Hematopoietic multipotent progenitor cell (in vitro differentiated cells): ENCODE measurements at places on chromosomes 1 and 21. TPM values are rescaled to one million over a fixed set of nuclear protein-coding genes. Genes with fewer than 3 reads are reported as not detected.

- no peak for DNase-seq
These were observed 186.8 kb downstream of the CDC7 start for GRCh38 chr1:91687452-91687851.

Gene MUL1
- 25.3 TPM for total RNA-seq

DNA sequence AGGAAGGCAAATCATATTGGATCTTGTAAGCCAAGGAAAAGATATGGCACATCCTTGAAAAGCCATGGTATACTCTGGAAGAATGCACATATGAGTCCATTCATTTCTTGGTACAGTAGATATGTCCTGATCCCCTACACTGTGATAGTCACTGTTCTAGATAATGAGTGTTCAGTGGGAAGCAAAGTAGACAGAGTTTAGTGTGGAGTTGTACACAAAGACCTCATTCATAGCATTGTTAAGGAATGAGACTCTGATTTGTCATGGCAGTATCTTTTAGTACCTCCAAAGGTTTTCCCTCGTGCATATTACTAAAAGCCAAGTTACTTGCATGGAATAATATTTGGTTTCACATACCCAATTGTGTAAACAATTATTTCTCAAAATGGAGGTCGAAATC lies 204.7 kb downstream of the NFIA start:
- DNase-seq = no peak

- DNase-seq = no peak
These were observed 5.4 kb downstream of the PEA15 start for GRCh38 chr1:160210561-160210960.

Gene GBP7
- total RNA-seq = not detected

DNA sequence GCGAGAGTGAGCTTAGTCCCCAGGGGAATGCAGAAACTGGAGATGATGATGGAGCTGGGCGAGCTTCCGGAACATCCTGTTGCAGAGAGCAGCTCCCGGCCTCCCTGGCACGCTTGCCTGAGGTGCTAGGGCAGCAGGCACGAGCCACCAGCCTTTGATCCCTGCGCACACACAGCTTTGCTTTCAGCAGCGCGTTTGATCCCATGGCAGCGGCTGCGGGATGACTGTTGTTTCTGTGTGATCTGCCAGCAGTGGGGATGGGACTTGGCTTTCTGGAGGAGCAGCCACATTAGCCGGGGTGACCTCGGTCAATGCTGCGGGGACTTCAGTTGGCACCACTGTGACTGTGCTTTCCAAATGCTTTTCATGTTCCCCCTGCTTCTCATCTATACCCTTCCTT lies 193.2 kb downstream of the KAZN start:
- no peak for DNase-seq

DNA sequence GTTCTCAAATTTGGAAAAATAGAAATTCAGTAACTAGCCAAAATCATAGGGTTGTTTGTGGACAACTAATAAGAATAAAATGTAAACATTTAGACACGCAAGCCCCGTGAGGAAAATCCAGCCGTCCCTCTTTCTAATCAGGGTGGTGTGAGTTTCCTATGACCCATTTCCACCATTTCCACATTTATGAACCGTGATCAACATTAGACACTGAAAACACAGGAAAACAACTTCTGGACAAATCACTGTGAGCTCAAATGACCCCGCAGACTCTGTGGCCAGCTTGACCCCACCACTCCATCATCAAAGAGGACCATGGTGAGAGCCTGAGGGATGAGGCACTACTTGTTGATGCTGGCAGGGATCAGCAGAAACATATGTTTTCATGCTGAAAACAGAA lies 101.0 kb downstream of the SIM2 start:
- DNase-seq = no peak

Gene IVL
- not detected for total RNA-seq

DNA sequence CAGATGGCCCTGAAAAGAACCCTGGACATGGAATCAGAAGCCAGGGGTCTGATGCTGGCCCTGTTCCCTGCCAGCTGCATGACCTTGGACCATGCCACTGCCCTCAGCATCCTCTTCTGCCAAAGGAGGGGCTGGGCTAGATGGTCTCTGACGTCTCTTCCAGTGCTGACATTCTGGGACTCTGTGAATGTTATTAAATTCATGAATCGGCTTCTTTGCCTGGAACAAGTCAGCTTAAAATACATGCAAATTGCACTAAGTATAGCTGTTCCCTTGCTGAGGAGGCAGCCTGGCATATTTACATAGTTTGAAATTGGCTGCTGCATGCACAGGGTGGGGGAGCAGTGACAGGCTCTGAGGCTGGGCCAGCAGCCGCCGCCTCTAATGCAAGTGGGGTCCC lies 23.8 kb downstream of the KCNA2 start:
- no peak for DNase-seq

GRCh38 chr1:180266275-180267210 lies 36.5 kb downstream of the LHX4 start:
- no peak for DNase-seq

GRCh38 chr1:61109910-61110309 lies 27.5 kb downstream of the NFIA start:
- DNase-seq = no peak

Gene SSX2IP
- total RNA-seq = 4.8 TPM

DNA sequence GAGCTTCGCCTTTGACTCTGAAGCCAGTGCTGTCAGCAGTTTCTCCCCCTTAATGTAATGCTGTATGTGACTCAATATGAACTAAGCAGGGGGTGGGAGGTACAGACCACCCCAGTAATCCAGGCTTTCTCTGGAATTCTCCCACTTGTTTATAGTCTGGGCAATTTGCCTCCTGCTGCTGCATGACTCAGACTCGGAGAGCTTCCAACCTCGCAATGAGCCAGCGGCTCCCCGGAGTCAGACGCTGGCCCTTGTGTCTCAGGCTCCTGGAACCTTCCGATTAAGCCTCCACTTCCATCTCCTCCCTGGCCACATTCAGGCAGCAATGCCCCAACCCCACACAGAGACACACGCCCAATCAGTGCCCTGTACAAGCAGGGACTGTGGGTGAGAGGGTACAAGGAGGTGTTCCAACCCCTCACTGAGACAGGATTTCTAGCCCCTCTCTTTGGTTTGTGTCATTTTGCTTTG lies 471.7 kb upstream of the VAMP3 start:
- no peak for DNase-seq

DNA sequence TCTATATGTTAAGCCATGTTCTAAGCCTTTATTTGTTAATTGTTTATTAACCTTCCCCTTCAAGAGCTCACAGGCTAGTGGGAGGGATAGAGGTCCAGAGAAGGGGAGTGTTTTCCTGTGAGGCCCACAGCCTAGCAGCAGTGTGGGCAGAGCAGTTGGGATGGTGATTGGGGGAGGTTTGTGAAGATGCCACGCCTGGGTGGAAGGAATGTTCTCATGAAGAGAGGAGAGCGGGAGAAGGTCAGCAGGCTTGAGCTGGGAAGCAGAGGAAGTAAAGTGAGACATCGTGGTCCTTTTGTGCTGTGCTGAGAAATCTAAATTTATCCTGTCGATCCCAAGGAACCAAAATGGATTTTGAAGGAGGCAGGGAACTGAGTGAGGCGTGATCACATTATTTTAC lies 42.6 kb downstream of the TRAPPC10 start:
- DNase-seq = no peak

DNA sequence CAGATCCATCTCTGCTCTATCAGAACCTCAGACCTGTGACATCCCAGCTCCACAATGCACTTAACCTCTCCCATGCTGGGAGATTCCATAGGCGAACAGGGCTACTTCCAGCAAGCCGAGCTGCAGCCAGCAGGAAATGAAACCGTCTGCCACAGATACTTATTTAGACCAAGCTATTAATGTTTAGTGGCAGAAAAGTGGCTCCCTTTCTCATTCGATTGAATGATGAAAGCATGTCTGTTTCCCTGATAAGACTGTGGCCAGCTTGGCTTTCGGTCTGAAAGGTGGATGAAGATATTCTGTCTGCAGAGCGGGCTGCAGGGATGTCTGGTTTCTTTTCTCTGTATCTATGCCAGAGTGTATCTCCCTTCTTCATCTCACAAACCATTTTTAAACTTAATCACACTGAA lies 146.4 kb downstream of the GREM2 start:
- no peak for DNase-seq

- DNase-seq = no peak
These were observed 58.4 kb downstream of the DYRK1A start for GRCh38 chr21:37425001-37425400.

- no peak for DNase-seq
These were observed 99.7 kb downstream of the UBR4 start for GRCh38 chr1:19110257-19110927.

Gene TNFAIP8L2
- total RNA-seq = 74.1 TPM

Gene FCRL6
- under 0.01 TPM for total RNA-seq

Gene PTPN22
- 7.5 TPM for total RNA-seq

Gene AQP10
- 0.54 TPM for total RNA-seq

Gene ATP6V1G3
- not detected for total RNA-seq

Gene AADACL3
- total RNA-seq = not detected

DNA sequence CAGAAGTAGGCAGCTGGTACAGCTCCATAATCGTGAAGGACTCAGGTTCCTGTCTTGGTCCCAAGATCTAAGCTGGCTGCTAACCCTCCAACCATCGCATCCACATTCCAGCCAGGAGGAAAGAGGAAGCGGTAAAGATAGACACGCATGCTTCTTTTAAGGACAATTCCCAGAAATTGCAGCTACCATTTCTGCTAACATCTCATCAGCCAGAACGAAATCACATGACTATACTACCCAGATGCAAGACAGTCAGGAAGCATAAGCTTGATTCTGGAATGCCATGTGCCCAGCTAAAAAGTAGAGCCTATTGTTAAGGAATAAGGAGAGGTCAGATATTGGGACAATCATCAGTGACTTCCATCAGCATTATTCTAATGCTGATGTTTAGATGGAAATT lies 110.4 kb downstream of the EPHB2 start:
- no peak for DNase-seq

GRCh38 chr1:28790377-28791035 lies 21.5 kb upstream of the OPRD1 start:
- DNase-seq = no peak

Gene GPR3
- 4.3 TPM for total RNA-seq

DNA sequence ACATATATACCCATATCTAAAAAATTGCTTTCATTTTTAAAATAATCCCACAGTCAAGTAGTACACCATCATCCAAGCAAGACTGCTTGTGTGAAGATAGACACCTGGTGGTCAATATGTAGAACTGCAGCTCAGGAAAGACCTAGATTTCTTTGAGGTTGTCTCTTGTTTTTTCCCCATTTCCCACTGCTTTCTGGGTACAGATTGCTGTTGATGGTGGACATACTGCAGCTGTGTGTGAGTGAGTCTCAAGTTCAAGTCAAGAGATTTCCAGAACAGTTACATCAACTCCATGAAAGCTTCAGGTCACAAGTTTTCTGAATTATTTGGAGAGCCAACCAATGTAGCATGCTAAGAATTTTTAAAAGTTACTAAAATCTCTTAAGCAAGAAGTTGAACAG lies 306.4 kb downstream of the DUSP10 start:
- DNase-seq = peak; percentile 64

DNA sequence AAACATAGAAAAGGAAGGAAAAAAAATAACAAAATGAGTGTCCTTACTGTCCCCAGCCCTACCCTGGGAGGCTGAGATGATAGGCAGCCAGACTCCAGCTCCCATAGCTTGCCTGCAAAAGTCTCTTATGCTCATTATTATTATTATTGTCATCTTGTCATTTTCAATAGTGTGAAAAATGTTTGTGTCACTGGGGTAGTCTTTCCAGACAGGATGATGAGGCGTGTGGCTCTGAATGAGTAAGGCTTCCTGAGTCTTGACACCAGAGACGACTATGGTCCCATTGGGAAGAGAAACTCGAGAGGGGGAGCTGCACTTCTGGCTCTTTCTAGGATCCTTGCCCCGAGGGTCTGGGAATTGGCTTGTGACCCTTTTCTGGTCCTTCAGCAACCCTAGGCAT lies 1.1 kb upstream of the CYB561D1 start:
- DNase-seq = no peak

DNA sequence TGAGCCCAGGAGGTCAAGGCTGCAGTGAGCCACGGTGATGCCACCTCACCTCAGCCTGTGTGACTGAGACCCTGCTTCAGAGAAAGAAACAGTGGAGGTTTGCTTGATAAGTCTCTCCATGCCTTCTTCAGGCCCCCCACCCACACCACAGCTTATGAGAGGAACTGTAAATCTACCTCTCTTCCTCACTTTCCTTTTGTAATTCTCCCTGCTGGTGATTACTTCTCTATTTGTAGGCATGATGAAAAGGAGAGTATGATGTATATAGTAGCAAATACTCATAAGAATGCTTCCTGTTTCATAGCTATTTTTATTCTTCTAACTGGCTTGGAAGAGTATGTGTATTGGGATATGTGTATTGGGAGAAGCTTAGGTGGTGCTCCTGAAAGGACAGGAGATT lies 186.3 kb downstream of the VPS13D start:
- DNase-seq = no peak

- no peak for DNase-seq
These were observed 357.6 kb upstream of the ZP4 start for GRCh38 chr1:238248356-238248755.

Gene MYBPH
- total RNA-seq = not detected

- DNase-seq = no peak
These were observed 2.2 kb downstream of the GAS5 start for GRCh38 chr1:173865468-173866164.

- DNase-seq = no peak
These were observed 63.9 kb downstream of the KCNK1 start for GRCh38 chr1:233677690-233678354.

Gene ANGPTL1
- total RNA-seq = not detected

DNA sequence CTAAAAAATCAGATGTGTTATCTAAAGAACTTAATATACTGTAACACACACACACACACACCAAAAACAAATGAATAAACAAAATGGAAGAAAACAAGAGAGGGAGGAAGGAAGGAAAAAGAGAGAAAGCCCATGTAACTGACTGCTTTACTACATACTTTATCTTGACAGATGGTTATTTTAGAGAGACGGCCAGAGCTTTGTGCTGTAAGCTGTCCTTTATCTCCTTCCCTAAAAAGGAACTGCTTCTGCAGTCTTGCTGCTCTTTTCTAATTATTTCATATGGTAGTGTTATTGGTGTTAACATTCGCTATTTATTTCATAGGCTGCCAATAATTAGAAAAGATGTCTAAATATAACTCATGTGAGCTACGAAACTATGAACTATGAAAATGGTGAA lies 1384.6 kb downstream of the MRPL39 start:
- DNase-seq = no peak

DNA sequence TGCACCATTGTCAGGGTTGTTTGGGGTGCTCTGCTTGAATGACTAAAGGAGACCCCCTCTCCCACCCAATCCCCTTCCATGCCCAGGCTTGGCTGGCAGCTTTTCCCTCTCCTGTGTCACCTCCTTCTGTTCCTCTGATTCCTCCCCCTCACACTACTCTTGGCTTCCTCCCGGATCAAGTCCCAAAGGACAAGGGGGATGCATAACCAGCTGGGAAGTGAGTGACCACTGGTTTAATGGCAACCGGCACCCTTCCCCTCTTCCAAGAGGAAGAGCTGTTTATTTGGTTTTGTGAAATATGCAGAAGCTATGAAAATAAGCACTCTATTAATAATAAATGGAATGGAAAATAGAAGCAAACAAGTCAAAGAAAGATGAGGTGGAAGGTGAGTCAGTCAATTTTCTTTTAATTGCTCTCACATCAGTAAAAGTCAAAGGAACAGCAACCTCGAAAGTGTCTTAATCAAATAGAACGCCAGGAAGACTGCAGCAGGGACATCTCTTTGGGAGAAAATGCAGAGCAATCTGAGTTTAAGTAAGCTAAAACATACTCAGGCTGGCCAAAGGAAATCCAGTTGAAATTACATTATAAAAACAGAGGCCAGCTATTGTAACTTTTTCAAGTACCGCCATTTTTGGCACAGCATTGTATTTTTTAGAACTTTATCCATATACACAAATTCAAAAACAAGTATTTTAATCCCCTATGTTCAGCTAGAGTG lies 322.5 kb downstream of the SIPA1L2 start:
- no peak for DNase-seq

- no peak for DNase-seq
These were observed 278.4 kb upstream of the SNX7 start for GRCh38 chr1:98382986-98383740.
